ENCODE measurements at places on chromosomes 1 and 21. TPM values are rescaled to one million over a fixed set of nuclear protein-coding genes. Genes with fewer than 3 reads are reported as not detected.
A peak's percentile ranks its signal among the peaks of the same experiment; 100 is the strongest.

The PRDX6 gene
- 459 TPM for total RNA-seq

DNA sequence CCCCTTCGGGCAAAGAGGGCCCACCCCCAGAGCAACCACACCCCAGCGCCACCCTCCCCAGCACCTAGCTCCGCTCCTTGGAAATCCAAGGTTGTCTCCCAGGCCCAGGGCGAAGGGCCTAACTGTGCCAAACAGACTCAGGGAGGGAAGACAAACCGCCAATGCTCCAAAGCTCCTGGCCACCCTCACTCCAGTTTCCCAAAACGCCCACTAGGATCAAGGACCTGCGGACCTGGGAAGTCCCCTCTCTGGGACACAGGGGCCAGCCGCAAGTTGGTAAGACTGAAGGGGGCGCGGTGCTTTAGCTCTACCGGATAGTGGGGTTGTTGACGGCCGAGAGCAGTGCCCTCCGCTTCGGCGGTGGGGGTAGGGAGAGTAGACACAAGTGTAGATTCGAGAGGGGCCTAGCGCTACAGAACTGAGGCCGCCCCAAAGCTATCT, 581 bp downstream of the IRF6 start:
- no peak overlapping the region for H3K27ac ChIP-seq
- H3K36me3 ChIP-seq, result no peaks in the 10 kb centered on the region
- no peak overlapping the region for H3K4me3 ChIP-seq
- H3K4me1 ChIP-seq, result peaks cover 25% of the 10 kb centered on the region
- no peaks in the 10 kb centered on the region for H3K27me3 ChIP-seq

GRCh38 chr1:84422909-84423308, 24.6 kb downstream of the DNASE2B start:
- H3K27me3 ChIP-seq, result no peaks in the 10 kb centered on the region
- no peaks in the 10 kb centered on the region for H3K36me3 ChIP-seq
- DNase-seq, result no peak
- no peak overlapping the region for H3K4me3 ChIP-seq

DNA sequence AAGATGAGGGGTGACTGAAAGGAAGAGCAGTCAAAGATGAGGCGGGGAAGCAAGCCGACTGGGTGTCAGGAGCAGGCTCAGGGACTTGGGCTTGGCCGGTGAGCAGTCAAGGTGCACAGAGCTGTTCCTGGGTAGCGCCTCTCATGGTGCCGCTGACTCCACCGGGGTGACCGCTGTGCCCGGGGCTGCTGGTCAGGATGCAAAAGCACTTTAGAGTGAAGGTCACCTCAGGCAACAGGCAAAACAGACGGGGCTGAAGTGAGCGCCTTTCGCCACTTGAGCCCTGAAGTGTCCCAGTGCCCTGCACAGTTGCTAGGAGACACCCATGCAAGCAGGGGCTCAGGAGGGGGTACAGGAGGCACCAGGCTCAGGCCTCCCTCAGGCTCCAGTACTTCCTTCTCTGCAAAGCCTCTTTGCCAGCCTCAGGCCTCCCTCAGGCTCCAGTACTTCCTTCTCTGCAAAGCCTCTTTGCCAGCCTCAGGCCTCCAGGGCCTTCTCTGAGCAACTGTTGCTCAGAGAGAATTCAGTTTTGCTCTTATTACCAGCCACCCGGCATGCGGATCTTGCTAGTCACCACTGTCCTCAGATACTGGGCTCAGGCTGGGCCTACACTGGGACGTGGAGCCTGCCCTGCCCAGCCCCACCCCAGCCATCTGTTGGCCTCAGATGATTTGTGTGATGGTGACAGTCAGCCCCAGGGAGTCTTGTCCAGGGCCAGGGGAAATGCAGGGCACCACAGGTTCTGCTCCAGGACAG, 99.7 kb upstream of the IRF2BP2 start:
- no peak overlapping the region for H3K4me3 ChIP-seq
- H3K36me3 ChIP-seq, result no peaks in the 10 kb centered on the region
- H3K4me1 ChIP-seq, result peaks cover 17% of the 10 kb centered on the region
- H3K27me3 ChIP-seq, result no peaks in the 10 kb centered on the region

DNA sequence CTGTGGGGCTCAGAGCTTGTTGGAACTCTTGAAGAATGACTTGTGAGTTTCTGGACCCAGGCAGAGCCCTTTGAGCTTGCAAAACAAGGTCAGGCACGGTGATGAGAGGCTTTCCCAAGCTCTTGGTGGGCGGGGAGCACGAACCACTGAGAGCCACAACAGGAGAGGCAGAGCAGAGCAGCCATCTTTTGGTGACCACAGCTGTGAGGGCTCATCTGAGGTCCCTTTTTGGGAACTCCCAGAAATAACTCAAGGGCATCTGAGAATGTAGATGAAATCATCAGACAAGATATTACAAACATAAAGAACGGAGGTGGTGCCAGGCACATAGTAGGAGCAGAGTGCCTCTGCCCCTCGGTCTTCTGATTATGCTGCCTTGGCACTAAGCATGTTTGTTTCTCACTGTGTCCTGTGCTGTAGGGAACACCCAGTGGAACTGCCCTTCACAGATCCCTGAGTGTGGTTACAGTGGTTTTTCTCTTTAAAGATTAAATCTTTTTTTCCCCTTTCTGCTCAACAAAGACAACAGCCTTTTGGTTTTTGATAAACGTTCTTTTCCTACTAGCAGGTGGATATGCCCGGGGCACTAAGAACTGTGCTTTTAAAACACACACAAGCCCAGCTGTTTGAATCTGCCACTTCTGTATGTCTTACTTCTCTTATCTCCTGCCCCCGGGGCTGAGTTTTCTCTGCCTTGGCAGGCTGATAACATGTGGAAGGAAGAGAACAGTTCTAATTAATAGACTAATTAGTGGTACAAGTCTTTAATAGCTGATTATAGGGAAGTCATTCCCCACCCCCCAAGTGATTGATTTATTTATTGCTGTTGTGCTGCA, 37.7 kb downstream of the CD34 start:
- DNase-seq, result no peak
- H3K27me3 ChIP-seq, result no peaks in the 10 kb centered on the region
- no peak overlapping the region for H3K4me3 ChIP-seq
- no peak overlapping the region for H3K27ac ChIP-seq
- H3K36me3 ChIP-seq, result no peaks in the 10 kb centered on the region

DNA sequence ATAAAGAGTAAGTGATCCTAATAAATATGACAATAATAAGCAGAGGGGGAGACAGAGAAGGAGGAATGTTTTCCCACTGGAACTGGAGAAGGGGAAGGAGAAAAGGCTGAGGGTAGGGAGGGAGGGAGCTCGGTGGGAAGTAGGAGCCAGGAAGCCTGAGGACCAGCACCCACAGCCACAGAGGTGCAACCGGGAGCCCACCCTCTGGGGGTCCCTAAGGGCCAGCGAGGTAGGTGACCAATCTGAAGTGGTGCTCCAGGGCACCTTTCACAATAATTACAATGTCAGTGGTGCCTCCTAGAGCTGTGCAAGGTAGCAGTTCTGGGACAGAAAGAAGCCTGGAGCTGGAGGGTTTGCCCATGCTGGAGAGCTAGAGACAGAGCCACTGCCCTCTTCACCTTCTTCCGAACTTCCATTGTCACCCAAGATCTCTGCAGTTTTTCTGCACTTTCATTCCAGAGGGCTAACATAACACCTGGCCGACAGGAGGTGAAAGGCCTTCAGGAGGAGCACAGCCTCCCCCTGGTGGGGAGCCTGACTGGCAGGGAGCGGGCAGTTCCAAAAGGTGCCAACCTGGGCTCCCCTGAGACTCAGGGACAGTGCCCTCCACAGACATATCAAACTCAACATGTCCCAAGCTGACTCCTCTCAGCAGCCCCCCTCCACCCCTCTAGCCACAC, 4.1 kb upstream of the AHCYL1 start:
- peaks cover 23% of the 10 kb centered on the region for H3K4me1 ChIP-seq
- H3K4me3 ChIP-seq, result no peak overlapping the region
- no peaks in the 10 kb centered on the region for H3K27me3 ChIP-seq
- H3K36me3 ChIP-seq, result no peaks in the 10 kb centered on the region
- DNase-seq, result no peak

DNA sequence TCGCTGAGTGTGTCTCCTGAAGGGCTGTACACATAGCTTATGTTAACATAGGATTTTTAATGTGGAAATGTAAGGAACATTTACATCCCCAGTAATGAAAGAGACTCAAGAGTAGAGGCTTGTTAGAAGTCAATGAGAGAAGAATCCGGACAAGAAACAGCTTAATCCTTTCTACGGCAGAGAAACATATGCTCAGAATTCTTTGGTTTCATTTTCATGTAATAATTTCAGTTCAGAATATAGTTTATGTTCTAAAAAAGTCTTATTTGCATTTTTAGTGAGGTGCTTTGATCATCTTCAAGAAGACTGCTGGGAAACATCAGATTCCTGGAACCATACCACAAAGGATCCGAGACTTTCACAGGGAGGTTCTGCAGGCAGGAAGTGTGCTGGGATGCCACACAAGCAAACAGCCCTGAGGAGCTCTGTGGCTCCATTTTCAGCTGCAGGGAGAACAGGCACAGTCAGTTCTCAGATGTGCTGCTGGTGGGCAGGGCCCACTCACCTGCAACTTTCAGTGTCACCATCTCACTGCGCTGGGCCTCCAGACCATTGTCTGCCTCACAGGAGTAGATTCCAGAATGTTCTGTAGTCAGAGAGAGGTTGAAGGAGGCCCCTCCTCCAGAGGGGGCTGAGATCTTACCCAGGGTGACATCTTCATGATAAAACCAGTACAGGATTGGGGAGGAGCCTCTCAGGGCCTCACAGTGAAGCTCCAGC, 28.4 kb downstream of the FCRL5 start:
- no peaks in the 10 kb centered on the region for H3K36me3 ChIP-seq
- no peak for DNase-seq
- no peaks in the 10 kb centered on the region for H3K27me3 ChIP-seq
- H3K4me1 ChIP-seq, result no peaks in the 10 kb centered on the region

The ELF3 gene
- total RNA-seq, result 2.9 TPM

GRCh38 chr21:14414932-14415508, 32.1 kb upstream of the HSPA13 start:
- no peaks in the 10 kb centered on the region for H3K4me1 ChIP-seq
- H3K27me3 ChIP-seq, result no peaks in the 10 kb centered on the region
- H3K4me3 ChIP-seq, result no peak overlapping the region
- no peak overlapping the region for H3K27ac ChIP-seq

DNA sequence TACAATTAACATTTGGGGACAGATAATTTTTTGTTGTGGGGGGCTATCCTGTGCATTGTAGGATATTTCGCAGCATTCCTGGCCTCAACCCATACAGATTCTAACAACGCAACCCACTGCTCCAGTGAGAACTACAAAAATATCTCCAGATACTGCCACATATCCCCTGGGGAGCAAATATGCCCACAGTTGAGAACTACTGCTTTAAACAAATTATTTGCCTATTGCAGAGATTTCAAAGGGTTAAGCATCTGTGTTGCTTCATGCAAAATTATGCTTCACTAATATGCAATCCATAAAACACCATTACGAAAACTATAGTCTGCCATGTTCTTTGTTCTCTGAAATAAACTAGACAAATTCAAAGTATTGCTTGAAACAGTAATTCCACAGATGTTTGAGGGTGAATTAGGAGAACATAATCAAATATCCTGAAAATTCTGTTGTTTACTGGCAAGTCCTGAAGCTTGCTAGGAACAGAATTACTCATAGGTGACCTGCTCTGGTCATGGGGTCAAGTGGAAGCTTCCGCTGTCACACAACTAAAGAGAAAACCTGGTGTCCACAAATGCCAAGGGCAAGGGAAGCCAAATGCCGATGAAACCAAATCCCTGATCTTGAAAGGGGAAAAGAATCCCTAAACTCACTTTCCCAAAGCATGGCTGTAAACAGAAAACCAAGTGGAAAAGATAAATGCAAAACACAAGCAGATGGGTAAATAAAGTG, 149.4 kb downstream of the RERE start:
- H3K27ac ChIP-seq, result no peak overlapping the region
- H3K4me3 ChIP-seq, result no peak overlapping the region
- H3K27me3 ChIP-seq, result no peaks in the 10 kb centered on the region
- DNase-seq, result peak; percentile 47

DNA sequence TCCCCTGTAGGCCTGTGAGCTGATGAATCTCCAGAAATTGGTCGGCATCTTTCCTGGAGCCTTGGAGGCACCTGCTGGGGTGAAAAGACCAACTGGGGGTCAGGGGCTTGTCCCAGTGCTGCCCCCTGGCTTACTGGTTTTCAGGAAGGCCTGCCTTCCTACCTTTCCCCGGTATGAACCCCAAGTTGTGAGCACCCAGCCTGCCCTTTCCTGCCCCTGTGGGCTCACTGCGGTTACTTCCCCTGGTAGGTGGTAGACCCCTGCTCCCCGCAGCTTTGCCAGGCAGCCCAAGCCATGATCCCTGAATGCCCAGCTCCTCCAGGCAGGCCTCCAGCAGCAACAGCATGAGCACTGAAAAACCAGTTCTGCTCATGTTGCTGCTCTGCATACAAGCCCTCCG, 10.2 kb downstream of the DMRTB1 start:
- H3K27ac ChIP-seq, result no peak overlapping the region
- H3K27me3 ChIP-seq, result peaks cover 3% of the 10 kb centered on the region
- no peak overlapping the region for H3K4me3 ChIP-seq
- no peaks in the 10 kb centered on the region for H3K36me3 ChIP-seq

Data from astrocyte (in vitro differentiated cells and primary cell).